ENCODE measurements at places on chromosomes 5 and 9.

DNA sequence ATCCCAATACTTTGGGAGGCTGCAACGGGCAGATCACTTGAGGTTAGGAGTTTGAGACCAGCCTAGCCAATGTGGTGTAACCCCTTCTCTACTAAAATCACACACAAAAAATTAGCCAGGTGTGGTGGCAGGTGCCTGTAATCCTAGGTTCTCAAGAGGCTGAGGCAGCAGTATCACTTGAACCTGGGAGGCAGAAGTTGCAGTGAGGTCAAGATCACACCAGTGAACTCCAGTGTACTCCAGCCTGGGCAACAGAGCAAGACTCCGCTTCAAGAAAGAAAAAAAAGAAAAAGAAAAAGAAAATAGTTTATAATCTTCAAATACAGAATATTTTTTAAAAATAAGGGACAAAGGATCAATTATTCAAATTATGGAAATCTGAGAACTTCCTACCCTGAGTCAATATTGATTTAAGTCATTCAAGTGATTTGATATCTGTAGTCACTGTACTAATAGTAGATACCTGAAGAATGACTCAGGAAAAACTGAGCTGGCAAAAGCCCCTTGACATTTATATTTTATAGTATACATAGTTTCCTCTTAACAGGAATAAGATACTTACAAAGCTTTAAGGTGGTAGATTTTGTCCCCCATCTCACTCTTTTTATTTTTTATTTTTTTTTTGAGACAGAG lies 61.8 kb downstream of the PTBP3 start:
- DNase-seq, result no peak

GRCh38 chr5:176854164-176854563 lies 43.8 kb downstream of the UNC5A start:
- DNase-seq, result no peak

GRCh38 chr5:111741278-111741677 lies 15.7 kb downstream of the NREP start:
- DNase-seq, result no peak

- no peak for DNase-seq
Measured at GRCh38 chr9:4507306-4508130, 17.2 kb downstream of the SLC1A1 start.

DNA sequence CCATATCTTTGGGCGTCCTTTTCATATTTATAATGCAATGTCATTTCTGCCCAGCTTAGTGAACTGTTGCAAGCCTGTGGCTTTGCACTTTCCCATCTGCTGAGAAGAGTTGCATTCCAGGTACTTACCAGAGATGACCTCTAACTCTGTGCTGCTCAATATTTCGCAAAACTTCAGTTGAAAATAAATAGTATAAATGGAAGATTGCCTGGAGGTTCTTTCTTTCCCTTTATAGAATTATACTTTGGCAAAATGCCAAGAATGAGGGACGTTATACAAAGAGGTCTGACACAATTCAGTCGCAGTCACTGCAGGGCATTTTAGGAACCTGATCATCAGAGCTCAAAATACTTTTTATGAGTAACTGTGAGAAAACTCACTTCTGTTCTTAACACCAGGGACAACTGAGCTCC lies 18.9 kb upstream of the VLDLR start:
- DNase-seq, result no peak

- no peak for DNase-seq
Measured at GRCh38 chr9:71326360-71326759, 204.9 kb upstream of the TRPM3 start.

- DNase-seq, result no peak
Measured at GRCh38 chr9:135882011-135882410, 25.3 kb downstream of the CAMSAP1 start.

DNA sequence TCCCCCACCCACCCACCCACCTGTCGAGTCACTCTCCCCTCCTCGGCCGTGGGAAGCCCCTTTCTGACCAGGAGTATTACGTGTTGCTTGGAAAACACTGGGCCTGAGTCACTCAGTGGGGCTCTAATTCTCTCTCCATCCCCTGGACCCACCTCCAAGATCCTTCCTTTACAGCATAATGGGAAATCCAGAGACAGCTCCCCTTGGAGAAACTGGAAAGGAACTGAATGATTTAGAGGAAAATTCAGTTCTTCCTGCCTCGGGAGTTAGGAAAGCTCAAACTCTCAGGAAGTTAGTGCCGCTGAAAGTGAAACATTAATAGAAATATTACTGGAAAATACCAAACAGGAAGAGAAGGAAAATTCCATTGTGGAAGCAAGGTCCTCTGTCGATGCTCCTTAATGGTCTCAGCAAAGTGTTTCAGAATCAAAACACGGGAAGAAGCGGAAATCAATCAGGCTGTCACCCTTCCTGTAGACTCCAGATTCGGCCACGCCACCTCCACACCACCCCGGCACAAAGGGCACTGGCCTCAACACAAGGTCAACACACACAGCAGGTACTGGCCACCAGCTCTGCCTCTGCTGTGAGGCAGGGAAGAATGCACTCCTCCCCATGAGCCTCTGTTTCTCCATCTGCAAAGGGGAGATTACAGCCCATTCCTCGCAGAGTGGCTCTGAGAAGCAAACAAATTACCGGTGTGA lies 9.6 kb downstream of the SHB start:
- no peak for DNase-seq

DNA sequence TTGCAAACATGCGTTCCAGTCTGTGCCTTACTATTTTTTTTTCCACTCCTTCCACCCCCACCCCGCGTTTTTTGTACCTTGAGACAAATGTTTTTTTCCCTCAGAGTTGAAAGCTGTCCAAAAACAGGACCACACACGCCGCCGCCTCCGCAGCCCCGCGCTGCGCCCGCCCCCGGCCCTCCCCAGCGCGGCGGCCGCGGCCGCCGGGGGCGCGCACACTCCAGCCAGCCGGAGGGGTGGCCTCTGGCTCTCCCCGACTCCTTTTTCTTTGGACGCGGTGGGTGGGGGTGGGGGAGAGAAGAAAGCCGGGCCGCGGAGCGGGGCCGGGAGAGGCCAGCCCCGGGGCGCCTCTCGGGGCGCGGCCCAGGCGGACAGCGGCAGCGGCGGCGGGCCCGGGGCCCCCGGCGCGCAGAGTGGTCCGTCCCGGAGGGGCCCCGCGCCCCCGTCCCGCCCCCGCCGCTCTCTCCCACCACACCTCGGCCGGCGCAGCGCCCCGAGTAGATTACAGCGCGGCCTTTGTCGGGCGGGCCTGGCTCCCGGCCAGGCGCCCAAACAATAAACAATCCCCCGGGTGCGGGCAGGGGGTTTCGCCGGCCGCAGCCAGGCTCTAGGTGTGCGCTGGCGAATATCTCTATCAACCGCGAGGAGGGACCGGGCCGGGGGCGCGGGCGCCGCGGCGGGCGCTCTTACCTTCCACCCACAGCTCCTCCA lies 10.9 kb downstream of the PTCH1 start:
- DNase-seq, result peak; percentile 58

DNA sequence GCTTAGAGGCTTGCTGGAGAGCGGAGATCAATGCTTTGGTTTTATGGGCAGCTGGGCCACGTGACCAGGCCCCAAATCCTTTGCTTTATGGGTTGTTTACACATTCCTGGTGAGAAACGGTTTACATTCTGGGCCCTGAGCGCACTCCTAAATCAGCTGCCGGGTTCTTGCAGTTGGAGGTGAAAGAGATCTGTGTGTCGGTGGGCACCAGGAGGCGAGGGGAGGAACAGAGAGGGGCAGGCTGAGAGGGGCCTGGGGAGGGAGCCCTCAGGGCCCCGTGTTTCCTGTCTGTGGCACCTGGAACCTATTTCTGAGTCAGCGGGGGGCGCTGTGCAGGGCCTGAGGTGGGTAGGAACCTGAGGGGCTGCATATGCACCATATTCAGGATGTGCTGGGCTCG lies 63.5 kb upstream of the HAND1 start:
- no peak for DNase-seq

- no peak for DNase-seq
Measured at GRCh38 chr9:98099346-98099745, 19.7 kb downstream of the TRIM14 start.

GRCh38 chr5:146076028-146076427 lies 29.3 kb downstream of the PLAC8L1 start:
- no peak for DNase-seq

- DNase-seq, result no peak
Measured at GRCh38 chr5:68708156-68708841, 385.5 kb upstream of the SLC30A5 start.

- no peak for DNase-seq
Measured at GRCh38 chr5:145324767-145325479, 510.2 kb downstream of the PRELID2 start.

DNA sequence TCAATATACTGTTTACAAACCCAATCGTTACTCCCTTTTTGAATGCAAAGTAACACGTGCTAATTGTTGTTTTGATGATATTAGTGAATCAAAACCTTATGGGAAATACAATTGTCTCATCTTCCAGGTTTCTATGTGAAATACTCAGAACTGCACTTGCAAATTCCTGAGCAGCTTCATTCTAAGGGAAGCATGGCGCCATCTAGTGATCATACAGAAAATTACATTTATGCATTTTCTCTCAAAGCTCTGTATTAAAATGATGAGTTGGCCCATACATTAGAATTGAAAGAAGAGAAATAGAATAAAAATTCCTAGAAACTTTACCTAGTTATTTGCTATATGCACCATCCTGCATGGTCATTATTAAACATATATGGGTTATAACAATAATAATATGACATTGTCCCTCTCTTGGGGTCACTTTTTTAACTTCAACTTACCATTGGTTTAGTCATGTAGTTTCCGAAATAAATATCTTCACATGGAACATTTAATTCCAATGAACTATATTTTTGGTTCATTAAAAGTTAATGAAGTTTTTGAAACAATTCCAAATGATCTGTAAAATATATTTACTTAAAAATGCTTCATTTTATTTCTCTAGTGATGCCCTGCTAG lies 220.0 kb downstream of the PDE4D start:
- DNase-seq, result no peak

- DNase-seq, result no peak
Measured at GRCh38 chr9:112605963-112606699, 111.8 kb downstream of the INIP start.

GRCh38 chr5:177334155-177334551 lies 17.3 kb downstream of the LMAN2 start:
- no peak for DNase-seq

GRCh38 chr9:79925326-79925725 lies 353.6 kb downstream of the TLE4 start:
- no peak for DNase-seq

DNA sequence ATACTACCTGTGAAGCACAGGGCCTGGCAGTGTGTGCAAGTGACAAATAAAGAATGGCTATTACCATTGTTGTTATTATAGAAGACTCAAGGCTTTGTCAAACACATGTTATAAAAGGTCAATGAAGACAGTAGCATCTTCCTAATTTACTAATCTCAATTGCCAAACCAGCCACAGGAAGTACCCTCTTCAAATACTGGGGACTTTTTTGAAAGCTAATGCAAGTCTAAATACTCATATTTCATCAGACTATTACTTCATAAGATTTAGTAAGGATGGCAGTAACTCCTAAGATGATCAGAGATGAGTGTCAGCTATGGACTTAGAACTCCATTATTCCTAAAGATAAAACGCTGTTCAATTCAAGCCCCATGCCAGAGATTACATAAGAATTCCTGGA lies 43.0 kb downstream of the GNAQ start:
- DNase-seq, result no peak

GRCh38 chr9:37200433-37201005 lies 80.1 kb downstream of the ZCCHC7 start:
- no peak for DNase-seq

GRCh38 chr9:129170229-129170628 lies 7.8 kb downstream of the IER5L start:
- DNase-seq, result no peak

DNA sequence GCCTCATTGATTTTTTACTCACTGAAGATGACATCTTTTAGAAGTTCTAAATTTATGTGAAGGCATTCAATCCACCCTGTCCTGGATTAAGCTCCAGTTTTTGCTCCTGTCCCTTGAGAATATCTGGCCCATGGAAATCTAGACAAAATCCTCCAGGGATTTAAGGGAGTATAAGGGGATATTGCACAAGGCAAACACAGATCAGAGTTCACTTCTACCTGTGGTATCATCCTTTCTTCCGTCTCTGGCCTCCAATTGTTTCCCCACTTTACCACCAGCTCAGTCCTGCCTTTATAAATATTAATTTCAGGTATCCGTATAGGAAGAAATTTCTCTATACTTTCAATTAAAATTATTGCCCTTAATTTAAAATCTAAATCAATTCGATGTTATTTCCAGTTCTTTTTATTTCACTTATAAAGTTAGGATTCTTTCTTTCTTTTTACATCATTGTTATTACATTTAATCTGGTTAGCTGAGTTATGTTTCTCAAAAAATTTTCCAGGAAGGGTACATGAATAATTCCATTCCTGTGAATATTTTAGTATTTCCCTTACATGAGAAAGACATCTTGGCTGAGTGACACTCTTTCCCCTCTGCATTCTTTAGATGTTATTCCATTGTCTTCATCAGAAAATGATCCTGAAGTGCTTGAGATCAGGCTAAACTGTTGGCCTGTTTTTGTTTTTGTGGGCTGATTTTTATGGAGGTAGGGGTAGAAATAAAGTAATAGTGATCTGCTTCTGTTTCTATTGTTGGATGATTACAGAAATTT lies 194.3 kb upstream of the MAP3K1 start:
- no peak for DNase-seq

DNA sequence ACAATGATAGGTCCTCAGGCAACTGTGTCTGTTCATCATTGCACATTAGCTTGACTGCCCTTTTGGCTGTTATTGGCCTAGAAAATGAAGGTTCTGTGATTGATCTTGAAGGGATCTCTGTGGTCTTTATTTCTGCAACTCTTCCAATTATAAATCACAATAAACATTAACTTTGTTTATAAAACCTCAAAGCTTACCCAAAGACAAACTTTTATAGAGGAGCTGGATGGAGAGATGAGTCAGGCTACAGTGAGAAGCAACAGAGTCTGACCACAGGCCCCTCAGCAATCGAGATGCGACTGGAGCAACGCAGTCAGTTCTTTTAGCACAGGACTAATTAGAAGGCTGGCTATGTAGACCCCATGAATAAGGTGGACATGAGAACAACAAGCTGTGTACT lies 5.3 kb downstream of the MACROH2A1 start:
- no peak for DNase-seq

DNA sequence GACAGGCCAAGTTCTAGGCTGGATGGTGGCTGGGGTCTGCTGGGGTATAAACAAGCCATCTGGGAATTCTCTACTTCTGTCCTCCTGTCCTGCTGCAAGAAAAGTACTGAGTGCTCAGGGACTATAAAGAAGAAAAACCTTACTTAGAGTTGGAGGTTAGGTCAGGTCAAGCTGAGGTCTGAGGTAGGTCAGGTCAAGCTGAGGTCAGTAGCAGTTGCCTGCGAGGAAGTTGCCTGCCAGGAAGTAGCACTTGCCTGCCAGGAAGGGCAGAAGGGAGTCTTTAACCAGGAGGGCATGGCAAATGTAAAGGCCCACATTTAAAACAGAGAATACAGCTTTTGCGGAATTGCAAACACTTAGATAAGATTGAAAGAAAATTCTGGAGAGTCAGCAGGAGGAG lies 51.3 kb upstream of the PRLR start:
- DNase-seq, result no peak

GRCh38 chr5:42636946-42637345 lies 119.7 kb upstream of the CCDC152 start:
- no peak for DNase-seq

Measured in GM12891 (cell line).